ENCODE measurements at places on chromosomes 6 and 20.

DNA sequence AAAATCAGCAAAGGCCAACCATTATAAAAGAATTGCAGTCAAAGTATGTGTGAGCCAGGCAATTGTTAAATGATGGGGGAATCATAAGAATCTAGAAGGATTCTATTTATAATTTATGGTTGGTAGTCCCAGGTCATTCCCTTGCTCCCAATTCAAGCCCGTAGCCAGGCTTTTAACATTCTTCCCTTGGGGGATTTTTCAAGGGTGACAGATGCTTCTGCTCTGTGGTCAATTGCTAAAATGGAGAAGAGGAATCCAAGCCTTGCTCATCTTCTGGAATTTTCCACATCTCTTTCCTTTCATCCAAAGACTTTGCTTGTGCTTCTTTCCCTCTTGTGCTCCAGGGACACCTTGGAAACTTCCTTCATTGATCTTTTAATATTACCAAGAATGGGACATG is 18.0 kb upstream of the BCAS1 start:
- DNase-seq: no peak

- DNase-seq: no peak
Measured at GRCh38 chr20:54995011-54995410, 519.6 kb downstream of the DOK5 start.

DNA sequence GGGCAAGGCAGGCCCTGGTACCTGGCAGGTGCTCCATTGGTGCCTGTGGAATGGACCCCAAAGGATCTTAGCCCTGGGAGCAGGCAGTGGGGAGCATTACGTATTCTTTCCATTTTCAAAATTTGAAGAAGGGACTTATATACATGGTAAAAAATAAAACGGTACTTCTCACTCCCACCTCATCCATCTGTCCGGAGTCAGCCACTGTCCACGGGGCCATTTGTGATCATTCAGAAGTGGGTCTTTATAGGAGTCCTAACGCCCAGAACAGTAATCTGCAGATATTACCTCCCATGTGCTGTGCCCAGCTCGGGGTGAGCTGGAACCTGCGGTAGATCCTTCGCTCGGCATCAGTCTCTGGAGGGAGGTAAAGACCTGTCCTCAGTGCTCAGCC is 110.4 kb downstream of the SYCP2 start:
- DNase-seq: no peak

- no peak for DNase-seq
Measured at GRCh38 chr6:2185466-2185865, 59.9 kb downstream of the GMDS start.

- no peak for DNase-seq
Measured at GRCh38 chr20:38581013-38581412, at the start of gene ADIG. ADIG (plus strand) TSS chr20:38581197; CDS start chr20:38581251, 54 bp downstream.

DNA sequence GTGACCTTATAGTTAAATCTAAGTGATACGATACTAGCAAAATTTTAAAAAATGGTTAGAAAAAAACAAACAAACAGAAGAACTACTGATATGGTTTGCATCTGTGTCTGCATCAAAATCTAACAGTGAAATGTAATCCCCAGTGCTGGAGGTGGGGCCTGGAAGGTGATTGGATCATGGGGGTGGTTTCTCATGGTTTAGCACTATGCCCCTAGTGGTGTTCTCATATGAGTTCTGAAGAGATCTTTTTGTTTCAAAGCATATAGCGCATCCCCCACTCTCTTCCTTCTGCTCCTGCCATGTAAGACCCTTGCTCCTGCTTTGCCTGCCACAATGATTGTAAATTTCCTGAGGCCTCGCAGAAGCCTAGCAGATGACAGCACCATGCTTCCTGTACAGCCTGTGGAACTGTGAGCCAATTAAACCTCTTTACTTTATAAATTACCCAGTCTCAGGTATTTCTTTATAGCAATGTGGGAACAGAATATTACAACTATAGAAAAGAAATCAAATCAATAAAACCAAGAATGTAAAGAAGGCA is 5.4 kb downstream of the FBXL4 start:
- no peak for DNase-seq

DNA sequence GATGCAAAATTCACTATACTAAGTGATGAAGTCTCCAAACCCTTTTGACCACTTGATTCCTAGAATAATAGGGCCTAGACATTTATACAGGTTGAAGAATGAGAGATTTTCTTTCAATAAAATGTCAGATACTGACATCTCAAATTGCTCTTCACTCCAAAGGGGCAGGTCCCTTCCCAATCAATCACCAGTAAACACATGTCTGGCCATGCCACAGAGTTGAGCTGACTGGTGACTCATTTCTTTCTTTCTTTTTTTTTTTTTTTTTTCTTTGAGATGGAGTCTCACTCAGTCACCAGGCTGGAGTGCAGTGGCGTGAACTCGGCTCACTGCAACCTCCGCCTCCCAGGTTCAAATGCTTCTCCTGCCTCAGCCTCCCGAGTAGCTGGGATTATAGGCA is 388.6 kb upstream of the BTBD3 start:
- DNase-seq: no peak

DNA sequence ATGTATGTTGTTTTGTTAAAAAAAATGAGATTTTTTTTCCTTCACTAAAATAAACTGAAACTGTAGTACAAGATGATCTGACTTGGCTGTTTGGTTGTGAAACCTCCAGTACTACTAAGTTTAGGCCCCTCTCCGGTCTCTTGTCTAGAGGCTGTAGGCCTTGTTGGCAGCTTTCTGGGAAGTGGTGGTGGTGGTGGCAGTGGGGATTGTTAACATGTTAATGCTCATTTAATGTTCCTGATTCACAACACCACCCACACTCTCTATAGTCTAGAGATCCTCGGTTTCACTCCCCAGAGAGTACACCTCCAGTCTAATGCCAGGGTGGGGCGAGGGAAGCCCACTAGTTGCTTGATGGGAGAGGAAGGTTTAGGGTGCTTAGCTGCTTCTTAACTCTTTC is 24.1 kb downstream of the STK4 start:
- DNase-seq: peak; percentile 54

GRCh38 chr6:141133836-141134235 is 998.9 kb upstream of the GJE1 start:
- no peak for DNase-seq

- peak; percentile 14 for DNase-seq
Measured at GRCh38 chr6:6927521-6928361, 180.0 kb upstream of the RREB1 start.

DNA sequence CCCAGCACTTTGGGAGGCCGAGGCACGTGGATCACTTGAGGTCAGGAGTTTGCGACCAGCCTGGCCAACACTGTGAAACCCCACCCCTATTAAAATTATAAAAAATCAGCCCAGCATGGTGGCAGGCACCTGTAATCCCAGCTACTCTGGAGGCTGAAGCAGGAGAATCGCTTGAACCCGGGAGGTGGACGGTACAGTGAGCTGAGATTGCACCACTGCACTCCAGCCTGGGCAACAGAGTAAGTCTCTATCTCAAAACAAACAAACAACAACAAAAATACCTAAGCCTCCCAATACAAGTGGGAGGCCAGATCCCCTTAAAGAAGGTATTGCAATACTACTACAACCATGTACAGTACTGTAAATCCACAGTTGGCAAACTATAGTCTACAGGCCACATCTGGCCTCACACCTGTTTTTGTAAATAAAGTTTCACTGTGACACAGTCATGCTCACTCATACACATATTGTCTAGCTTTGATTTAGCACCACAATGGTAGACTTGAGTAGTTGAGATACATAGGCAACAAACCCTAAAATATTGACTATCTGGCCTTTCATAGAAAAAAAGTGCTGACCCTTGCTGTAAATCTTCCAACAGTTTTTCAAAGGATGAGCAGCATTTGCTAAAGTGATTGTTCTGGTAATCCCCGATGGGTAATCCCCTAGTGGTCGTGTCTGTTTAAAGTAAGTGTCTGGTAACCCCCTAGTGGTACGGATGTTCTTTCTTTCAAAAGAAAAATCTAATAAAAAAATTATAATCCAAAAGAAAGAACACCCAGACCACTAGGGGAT is 202.0 kb downstream of the RNGTT start:
- peak; percentile 83 for DNase-seq

DNA sequence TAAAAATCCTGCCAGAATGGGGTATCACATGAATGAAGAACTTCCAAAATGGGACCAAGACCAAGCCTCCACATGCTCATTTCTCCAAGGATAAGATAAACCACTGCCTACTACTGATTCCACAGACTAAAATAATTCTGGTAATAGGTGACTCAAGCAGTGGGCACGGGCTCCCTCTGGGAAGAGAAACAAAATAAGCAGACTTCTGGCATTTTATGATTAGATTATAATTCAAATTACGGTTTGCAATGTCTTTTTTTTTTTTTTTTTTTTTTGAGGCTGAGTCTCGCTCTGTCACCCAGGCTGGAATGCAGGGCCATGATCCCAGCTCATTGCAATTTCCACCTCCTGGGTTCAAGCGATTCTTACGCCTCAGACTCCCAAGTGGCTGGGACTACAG is 16.0 kb downstream of the UQCC1 start:
- DNase-seq: no peak

DNA sequence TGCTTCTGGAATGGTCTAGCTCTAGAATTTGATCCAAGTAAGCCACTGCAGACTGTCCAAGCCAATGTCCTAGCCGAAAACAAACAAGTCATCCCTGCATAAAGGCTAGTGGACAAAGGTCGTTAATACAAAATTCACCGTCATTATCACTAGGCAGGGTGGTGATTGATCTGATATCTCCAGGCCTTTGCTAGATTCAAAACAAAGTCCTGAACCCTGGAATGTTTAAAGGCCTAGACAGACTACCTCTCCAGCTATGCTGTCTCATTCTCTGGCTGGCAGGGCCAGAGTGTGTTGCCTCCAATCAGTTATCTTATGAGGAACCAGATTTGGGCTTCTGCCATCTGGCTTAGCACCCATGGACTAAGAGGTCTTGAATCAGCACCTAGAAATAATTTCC is 38.3 kb downstream of the MAP7 start:
- no peak for DNase-seq

GRCh38 chr20:40503119-40503518 is 185.9 kb downstream of the MAFB start:
- DNase-seq: no peak

GRCh38 chr6:45650524-45651135 is 272.9 kb upstream of the SUPT3H start:
- DNase-seq: no peak

- DNase-seq: no peak
Measured at GRCh38 chr20:1964061-1964460, 29.8 kb downstream of the PDYN start.

DNA sequence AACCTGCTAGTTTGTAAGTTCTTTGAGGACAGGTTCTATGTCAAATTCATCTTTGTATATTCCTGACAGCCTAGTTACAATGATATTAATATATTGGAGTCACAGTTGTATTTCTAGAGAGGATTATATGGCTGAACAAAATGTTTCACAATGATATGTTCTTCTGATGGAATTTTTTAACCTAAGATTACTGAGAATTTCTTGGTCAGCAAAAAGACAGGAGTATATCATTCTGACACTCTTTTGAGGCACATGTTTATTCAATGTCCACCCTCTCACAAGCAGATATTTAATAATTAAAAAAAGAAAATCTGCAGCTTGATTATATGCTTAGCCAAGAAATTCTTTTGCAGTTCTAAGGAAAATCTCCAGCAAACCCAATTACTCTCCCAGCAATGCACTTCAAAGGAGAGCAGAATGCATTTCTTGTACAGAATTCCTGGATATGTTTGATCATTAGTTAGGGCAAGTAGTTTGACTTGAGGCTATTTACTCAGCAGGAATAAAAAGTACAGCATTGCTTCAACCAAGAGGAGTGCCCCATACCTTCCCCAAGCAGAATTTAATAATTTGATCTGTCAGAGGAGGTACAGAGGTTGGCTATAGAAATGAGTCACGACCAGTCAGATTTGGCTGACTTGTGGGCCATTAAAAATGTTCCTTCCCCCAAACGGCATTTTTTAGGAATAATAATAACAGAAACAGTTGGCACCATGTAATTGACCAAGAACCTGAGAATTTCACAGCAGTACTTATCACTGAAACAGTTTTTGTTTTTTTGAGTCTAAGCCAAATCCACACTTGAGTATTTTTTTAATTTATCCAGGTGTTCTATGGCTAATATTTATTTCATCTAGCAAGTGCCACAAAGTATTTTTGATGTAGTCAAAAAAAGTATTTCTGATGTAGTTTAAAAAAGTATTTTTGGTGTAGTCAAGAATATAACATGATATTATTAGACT is 508.1 kb upstream of the FLRT3 start:
- no peak for DNase-seq

- DNase-seq: peak; percentile 19
Measured at GRCh38 chr6:79946272-79947190, 822 bp downstream of the ELOVL4 start.

DNA sequence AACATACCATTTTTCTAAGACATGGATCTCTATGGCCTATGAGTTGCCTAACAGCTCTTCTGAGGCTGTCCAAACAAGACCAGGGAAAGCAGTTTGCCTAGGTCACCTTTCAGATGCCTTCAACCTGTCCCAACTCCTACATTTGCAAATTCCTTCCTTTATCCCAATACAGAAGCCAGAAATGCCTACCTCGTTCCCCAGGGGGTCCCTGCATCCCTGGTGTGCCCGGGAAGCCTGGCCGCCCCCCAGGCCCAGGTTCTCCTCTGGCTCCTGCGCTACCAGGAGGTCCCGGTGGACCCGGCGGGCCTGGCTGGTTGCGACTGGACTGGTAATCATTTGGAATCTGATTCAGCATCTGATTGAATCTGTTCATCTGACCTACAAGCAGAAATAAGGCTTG is 115.9 kb downstream of the COL12A1 start:
- no peak for DNase-seq

DNA sequence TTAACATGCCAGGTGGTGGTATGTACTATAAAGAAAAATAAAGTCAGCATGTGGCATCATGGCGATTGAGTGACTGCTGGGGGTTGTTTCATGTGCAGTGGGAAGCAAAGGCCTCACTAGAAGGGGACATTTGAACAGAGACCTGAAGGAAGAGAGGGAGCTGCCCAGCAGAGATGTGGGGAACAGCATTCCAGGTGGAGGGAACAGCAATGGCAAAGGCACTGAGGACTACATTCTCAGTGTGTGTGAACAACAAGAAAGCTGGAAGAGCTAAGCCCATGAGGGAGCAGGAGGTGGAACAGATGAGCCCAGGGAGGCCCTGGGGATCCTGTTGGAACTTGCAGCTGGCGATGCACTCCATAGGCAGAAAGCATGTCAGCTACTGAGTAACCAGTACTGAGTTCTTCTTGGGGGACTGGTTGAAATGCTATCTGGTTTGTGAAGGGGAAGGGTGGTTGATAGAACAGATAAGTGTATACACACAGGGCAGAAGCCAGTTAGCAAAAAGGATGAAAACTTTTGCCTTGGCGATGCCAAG is 29.2 kb downstream of the NOX3 start:
- DNase-seq: no peak

GRCh38 chr6:146028851-146029572 is at the start of gene GRM1:
GRM1 (plus strand) TSS chr6:146029062; CDS start chr6:146029518, 456 bp downstream.
- no peak for DNase-seq

- DNase-seq: no peak
Measured at GRCh38 chr6:53095716-53096115, 30.5 kb downstream of the FBXO9 start.

- no peak for DNase-seq
Measured at GRCh38 chr20:37209661-37210314, 30.4 kb upstream of the MROH8 start.

- no peak for DNase-seq
Measured at GRCh38 chr20:1331101-1331500, 2.2 kb upstream of the SDCBP2 start.

- no peak for DNase-seq
Measured at GRCh38 chr20:61230166-61230565, 21.9 kb upstream of the CDH4 start.

GRCh38 chr6:16713597-16713996 is 47.7 kb downstream of the ATXN1 start:
- DNase-seq: no peak

GRCh38 chr6:167441715-167442206 is 116.9 kb downstream of the TTLL2 start:
- DNase-seq: no peak
